ENCODE measurements at places on chromosomes 3 and 15. TPM values are rescaled to one million over a fixed set of nuclear protein-coding genes. Genes with fewer than 3 reads are reported as not detected.

The GREM1 gene
- not detected for polyA plus RNA-seq

The C3orf22 gene
- polyA plus RNA-seq = not detected

DNA sequence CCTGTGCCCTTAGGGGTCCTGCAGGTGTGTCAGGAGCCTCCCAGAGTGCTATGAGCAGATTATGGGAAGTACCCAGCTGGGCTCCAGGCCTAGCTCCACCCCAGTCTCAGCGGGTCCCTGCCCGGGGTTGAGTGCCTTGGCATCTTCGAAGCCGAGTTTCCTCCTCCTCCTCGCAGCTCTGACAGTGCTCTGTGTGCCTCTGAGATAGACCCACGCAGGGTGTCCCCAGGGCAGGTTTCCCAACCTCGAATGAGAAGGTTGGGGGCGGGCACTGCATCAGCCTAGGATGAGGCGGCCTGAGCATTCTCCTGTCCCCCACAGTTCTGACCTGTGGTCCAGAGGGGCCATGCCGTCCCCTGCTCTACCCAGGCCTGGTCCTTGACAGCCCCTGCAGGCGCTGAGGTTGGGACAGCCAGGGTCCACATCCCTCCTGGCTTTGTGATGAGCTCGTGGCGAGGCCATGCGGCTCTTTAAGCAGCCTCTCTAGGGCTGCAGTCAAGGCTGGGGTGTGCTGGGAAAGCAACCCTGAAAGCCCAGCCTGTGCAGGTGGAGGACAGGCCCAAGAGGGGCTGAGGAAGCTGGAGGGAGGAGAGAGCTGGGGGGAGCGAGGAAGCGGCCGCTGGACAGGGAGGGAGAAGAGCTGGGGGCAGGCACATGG lies 20.2 kb upstream of the SKOR1 start:
- DNase-seq = no peak

- DNase-seq = no peak
Observed at GRCh38 chr3:194949592-194949991, 263.9 kb downstream of the FAM43A start.

DNA sequence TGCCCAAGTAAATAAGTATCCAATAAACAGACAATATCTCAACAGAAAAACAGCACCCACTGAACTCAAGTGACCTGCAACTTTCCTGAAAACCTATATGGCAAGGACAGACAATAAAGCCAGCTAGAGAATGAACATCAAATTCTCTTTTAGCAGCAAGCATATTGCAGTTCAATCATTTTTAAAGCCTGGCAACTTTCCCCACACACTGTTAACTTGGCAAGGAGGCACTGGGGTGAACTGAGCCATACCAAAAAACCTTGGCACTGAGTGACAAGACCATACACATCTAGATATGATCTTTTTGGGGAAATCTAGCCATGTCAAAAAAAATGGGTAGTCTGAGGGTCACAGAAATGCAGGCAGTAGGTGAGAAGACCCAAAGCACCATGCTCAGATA lies 174.6 kb downstream of the STT3B start:
- no peak for DNase-seq

The STRA6 gene
- polyA plus RNA-seq = not detected
